ENCODE measurements at places on chromosomes 6 and 20.

DNA sequence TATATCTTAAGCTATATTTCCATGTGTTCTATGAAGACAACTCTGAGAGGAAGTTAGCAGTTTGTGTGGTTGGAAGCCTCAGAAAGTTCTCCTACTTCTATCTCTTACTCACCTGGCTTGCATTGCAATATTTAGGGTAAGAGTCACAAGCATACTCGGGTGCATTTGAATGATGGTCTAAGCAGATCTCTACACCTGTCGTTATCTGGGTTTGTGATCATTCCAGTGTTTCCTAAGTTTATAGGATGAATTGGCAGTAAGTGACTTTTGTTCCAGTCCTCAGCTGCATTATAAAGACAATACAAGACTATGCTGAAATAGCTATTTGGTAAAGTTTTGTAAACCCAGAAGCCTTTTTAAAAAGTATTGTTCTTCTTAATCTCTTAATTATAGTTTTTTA lies 36.9 kb downstream of the CBFA2T2 start:
- no peak for ATAC-seq

- ATAC-seq: no peak
These were observed 9.8 kb downstream of the KIF3B start for GRCh38 chr20:32287231-32287638.

- ATAC-seq: no peak
These were observed 5.8 kb downstream of the TBPL1 start for GRCh38 chr6:133958791-133959190.

GRCh38 chr6:44675449-44675848 lies 287.9 kb downstream of the CDC5L start:
- ATAC-seq: no peak

DNA sequence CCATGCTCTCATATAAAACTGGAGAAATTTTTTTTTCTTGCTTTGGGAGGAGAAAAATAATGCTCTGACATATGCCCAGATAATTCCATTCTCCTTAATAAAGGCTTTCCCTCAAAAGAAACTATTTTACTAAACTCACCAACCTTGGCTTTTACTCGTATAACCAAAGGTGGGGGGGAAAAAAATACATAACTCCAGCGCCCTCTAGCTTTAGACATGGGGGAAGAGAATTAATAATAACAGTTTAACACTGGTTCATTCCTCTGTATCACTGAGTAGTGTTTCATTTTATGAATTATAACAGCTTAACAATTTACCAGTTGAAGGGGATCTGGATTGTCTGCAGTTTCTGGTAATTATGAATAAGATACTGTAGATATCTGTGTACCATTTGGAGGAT lies 1226.1 kb downstream of the GRIK2 start:
- ATAC-seq: no peak

DNA sequence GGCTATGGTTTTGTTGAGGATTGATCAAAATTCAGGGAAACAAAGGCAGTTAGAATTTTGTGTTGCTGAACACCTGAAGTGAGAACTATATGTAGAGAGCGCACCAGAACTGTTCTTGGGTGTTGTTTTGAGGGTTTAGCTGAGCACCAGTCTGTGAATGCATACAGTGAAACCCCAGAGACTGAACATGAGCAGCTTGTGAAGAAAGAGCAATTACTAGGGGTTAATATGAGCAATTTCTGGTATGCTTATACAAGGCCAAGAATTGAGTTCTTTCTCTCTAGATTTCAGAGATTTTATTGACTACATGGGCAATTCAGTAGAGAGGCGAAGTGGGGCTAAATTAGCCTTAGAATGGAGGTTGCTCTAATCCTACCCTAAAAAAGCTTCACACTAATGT lies 93.9 kb downstream of the CD2AP start:
- no peak for ATAC-seq

- no peak for ATAC-seq
These were observed 22.5 kb upstream of the NHSL1 start for GRCh38 chr6:138521790-138522189.

- ATAC-seq: no peak
These were observed 84.3 kb downstream of the FRK start for GRCh38 chr6:115976321-115976870.

- ATAC-seq: no peak
These were observed 18.3 kb downstream of the AGPAT4 start for GRCh38 chr6:161255518-161255917.

DNA sequence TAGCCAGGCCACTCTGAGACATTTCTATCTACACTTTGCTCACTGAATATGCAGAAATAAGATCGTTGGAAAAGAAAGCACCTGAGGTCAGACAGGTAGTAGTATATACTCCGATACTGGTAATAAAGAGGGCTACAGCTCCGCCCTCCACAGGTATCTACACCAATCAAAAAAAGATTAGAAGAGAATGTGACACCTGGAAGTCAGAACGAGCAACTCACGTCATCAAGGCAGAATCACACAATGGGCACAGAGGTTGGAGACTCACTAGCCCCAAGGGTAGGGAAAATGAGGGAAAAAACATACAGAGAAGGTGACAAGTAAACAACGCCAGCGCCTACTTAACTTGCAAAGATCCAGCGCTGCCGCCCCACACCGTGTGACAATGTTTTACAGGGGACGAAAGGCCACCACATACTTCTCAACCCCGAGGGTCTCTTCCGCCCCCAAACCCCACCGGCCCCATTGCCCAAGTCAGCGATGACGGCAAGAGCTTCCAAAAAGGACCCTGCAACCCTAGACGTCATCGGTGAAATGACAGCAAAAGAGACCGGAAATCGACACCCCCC lies 653 bp downstream of the LMBRD1 start:
- peak; percentile 75 for ATAC-seq

GRCh38 chr6:17768388-17768787 lies 61.7 kb upstream of the NUP153 start:
- no peak for ATAC-seq

GRCh38 chr20:911882-912600 lies 4.1 kb downstream of the ANGPT4 start:
- ATAC-seq: no peak

DNA sequence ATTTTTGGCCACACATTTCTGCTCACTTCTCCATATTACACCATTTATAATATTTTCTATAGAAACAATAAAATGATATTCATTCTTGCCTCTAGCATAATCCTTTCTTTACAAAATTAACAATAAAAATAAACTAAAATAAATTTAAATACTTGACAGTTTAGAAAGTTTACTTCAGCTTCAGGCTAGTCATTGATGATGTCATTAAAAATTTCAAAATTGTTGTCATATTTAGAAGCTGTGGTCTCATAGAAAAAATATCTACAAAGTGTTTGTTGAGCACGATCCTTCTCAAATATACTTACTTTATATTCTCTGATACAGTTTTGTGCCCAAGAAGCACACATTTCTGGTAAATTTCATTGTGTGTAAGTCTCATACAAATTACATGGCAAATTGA lies 717.4 kb upstream of the CITED2 start:
- no peak for ATAC-seq

DNA sequence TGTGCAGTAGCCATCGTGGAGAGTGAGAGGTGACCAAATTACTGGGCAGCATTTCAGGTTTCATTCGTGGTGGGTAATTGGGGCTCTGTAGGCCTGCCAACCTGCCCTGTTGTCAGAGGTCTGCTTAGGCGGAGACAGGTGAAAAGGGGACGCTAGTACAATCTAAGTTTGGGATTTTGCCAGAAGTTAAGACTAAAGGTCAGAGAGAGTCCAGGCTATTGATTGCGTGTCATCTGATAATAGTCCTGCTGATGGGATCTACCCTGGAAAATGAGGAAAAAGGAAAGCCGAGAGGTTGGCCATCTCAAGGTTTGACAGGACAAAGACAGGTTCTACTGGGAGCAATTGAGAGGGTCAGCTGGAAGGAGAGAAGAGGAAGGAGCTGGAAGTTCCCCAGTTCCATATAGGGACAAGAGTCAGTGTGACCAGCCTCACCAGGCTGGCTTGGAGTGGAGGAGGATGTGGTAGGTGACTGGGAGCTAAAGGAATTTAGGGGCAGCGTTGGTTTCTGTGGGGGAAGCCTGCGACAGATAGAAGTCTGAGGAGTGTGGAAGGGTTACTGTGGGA lies 10.9 kb downstream of the ARFGEF2 start:
- no peak for ATAC-seq

- no peak for ATAC-seq
These were observed 195.6 kb downstream of the GRM1 start for GRCh38 chr6:146224449-146224848.

- no peak for ATAC-seq
These were observed 6.6 kb upstream of the FABP7 start for GRCh38 chr6:122772724-122773415.

GRCh38 chr6:138796771-138797170 lies 884 bp downstream of the ECT2L start:
- ATAC-seq: no peak

DNA sequence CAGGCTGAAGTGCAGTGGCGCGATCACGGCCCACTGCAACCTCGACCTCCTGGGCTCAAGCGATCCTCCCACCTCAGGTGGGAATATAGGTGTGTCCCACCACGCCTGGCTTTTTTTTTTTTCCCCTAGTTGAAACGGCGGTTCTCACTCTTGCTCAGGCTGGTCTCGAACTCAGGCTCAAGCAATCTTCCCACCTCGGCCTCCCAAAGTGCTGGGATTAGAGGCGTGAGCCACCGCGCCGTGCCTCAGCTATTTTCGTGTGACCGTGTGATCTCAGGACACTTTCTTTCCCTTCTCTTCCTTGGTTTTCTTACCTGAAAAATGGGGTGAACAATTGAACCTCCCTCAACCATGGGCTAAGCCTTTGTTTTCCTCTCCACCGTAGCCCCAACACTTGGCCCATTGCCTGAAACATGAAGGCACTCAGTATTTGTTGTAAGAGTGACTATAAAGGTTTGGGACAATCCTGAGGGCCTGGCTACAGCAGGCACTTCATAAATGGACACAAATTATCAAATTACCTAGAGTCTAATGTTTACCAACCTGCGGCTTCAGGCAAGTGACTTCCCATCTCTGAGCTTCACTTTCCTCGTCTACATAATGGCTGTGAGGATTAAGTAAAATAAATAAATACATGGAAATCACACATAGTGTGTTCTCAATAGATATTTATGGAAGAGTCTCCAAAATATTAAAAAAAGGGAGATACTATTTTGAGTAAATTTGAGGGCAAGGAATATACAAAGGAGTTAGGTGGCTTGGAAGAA lies 31.4 kb upstream of the ID1 start:
- ATAC-seq: no peak

DNA sequence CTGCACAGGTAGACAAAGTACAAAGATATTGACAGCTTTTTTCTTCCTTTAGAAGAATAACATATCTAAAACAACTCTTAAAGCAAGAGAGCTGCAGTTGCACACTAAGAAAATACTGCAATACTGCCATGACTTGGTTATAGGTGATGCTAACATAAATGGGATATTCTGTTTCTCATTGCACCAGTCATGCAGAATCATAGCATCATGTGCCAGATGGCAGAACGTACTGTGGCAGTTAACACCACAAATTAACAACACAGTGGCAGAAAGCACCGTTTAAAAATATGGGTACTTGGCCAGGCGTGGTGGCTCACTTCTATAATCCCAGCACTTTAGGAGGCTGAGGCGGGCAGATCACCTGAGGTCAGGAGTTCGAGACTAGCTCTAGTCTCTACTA lies 7.4 kb downstream of the ASXL1 start:
- ATAC-seq: no peak

- no peak for ATAC-seq
These were observed 686 bp downstream of the COL12A1 start for GRCh38 chr6:75204959-75205775.

GRCh38 chr6:170022291-170022722 lies 268.6 kb downstream of the DLL1 start:
- no peak for ATAC-seq

GRCh38 chr6:161110028-161110779 lies 118.6 kb downstream of the MAP3K4 start:
- no peak for ATAC-seq

GRCh38 chr6:131073577-131073976 lies 10.5 kb upstream of the EPB41L2 start:
- peak; percentile 47 for ATAC-seq

DNA sequence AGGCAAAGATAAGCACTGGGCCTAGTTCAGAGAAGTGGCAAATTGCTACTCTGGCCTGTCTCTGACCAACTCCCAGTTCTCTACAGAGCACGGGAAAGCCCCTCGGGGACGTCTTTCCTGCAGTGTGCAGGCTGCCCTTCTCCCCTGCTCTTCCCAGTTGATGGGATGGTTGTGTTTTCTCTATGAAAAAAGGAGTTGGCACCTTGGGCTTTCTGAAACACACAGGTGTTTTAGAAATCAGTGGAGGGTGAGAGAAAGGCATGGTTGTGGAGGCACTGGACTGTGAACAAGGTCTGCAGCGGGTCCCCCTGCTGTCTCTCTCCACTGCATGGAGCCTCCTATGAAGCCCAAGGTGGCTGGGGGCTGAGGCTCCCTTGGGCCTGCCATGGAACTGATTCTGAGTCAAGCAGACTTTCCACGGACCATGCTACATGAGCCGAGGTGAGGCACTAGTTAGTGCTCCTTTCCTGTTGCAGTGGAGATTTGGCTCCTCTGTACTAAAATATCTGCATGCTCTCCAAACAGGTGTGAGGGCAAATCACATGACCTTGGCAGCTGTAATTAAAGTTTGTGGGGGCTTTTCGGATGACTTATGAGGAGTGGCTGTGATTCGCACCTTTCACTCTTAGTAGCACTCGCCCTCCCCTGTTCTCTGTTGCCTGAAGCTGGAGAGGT lies 16.3 kb downstream of the GTSF1L start:
- peak; percentile 78 for ATAC-seq

GRCh38 chr20:57897156-57897874 lies 187.5 kb upstream of the PMEPA1 start:
- no peak for ATAC-seq

DNA sequence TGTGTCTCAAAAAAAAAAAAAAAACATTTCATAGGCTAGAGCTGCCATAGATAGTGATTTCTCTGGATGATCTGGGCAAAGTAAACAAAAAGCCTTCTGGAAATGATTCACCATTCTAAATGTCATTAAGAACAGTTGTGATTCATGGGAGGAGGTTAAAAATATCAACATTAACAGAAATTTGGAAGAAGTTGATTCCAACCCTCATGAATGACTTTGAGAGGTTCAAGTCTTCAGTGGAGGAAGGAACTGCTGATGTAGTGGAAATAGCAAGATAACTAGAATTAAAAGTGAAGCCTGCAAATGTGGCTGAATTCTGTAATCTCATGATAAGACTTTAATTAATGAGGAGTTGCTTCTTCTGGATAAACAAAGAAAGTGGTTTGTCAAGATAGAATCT lies 26.8 kb upstream of the MMP24 start:
- ATAC-seq: no peak

DNA sequence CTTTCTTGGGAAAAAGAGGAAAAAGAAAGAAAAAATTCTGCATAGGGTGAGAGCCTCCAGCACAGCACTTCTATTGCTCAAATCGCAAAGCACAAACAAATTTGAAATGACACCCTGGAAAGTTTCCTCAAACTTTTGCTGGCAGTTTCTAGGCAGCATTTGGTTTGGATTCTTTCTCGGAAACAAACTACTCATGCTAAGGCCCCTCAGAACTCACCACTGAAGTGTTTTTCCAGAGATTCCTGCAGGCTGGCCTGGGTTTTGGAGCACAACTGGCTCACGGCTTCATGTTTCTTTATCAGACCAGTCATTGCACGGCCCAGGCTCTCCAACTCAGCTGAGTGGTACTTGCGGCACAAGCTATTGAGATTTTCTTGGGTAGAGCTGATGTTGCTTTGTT lies 237.8 kb downstream of the SYNE1 start:
- ATAC-seq: no peak
